Small intestine (tissue), 16 donors: ENCODE measurements at places on chromosomes 5 and 9. TPM values are rescaled to one million over a fixed set of nuclear protein-coding genes. Genes with fewer than 3 reads are reported as not detected.
A peak's percentile ranks its signal among the peaks of the same experiment; 100 is the strongest.

DNA sequence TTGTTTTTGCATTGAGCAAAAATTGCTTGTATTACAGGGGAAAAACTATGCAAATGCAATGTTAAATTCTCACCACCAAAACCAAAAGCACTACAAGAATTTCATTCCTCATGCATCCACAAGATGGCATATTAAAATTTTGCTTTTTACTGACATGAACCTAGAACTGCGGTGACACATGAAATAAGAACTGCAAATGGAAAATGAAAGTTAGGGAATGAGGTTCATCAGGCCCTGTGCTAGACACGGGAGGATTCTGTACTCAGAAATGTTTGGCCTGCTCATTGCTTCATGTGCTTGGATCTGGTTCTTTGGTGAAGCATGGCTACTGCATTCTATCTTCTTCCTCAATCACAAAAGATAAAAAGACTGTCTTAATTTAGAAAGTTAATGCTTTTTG lies 9.1 kb upstream of the RFK start:
- peak; percentile 82 for DNase-seq

DNA sequence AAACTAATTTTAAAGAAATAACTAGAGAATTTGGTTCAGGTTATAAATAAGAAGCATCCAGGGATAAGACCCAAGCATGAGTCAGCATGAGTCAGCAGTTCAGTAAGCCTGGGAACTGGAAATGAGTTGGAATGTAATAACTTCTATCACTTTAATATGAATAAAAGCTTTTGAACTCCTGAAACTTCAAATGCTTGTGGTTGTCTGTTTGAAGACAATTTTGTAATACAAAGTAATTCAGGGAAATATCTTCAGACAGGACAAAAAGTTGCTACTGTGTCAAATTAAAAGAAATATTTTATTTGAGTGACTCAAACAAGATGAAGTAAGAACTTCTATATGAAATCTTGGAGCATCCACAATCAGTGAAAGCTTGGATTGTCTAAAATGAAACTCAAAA lies 331.2 kb upstream of the DAB2 start:
- DNase-seq = no peak

Gene GBGT1
- polyA plus RNA-seq = 7.6 TPM

GRCh38 chr5:116455061-116455460 lies 119.6 kb downstream of the SEMA6A start:
- no peak for DNase-seq

DNA sequence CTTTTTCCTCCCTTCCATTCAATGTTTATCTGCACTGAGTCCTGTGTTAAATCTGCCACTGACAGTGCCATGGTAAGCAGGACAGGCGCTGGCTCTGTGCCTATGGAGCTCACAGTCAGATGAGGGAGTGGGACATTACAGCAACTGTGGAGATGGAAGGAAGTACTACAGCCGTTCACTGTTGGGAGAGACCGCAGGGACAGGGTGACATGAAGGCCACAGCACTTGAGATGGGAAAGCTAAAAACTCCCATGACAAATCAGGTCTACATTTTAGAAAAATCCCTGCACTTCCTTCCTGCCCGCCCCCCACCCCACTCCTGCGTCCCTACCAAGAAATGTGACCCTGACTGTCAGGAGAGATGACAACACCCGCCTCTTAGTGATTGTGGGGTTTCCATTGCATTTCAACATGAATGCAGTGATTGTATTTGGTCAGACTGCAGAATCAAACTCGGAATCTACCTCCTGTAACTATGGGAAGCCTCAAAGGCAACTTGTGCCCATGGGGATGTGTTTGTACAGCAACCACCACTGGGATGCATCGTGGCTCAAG lies 56.4 kb downstream of the GTF3C4 start:
- no peak for DNase-seq

DNA sequence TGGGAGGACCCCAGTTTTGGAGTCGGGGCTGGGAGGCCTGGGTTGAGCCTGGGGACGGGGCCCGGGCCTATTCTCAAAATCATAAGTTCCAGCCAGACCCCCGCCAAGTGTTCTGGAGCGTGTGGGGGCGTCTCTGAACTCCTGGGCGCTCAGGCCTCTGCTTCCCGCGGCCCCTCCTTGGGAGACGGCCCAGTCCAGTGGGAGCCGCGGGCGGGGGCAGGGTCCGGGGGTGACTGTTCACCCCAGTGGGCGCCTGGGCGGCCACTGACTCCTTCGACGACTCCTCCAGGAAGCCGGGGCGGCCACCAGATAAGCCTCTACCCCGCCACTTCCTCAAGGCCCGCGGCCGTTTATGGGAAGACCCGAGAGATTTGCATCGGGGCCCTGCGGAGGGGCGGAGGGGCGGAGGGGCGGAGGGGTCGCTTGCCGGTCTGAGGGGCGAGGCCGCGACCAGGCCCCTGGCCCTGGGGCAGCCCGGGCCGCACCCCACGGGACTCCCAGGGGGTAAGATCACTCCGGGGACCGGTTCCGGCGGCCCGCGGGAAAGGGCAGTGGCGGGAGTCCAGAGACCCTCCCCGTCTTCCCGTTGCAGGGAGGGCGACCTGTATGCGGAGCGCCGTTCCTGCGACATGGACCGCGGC lies 655 bp downstream of the TOR4A start:
- peak; percentile 62 for DNase-seq

- no peak for DNase-seq
Observed at GRCh38 chr5:96640696-96641095, 21.5 kb upstream of the CAST start.

Gene PHF24
- 0.39 TPM for polyA plus RNA-seq

DNA sequence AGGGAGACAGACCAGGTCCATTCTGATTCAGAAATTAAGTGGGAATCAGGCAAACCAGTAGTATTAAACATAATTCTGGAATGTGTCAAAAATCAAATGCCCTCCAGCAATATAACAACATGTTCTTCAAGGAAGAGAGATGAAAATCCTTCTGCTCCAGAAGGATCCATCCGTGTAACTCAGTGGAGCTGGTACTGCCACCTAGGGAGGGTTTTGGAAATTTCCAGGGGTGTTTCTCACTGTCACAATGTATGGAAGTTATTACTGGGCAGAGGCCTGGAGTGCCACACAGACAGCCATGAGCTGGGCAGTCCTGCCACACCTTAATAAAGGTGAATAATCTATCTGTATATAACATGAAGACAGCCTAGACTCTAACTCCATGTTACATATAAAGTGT lies 87.5 kb downstream of the TTLL11 start:
- DNase-seq = peak; percentile 33

DNA sequence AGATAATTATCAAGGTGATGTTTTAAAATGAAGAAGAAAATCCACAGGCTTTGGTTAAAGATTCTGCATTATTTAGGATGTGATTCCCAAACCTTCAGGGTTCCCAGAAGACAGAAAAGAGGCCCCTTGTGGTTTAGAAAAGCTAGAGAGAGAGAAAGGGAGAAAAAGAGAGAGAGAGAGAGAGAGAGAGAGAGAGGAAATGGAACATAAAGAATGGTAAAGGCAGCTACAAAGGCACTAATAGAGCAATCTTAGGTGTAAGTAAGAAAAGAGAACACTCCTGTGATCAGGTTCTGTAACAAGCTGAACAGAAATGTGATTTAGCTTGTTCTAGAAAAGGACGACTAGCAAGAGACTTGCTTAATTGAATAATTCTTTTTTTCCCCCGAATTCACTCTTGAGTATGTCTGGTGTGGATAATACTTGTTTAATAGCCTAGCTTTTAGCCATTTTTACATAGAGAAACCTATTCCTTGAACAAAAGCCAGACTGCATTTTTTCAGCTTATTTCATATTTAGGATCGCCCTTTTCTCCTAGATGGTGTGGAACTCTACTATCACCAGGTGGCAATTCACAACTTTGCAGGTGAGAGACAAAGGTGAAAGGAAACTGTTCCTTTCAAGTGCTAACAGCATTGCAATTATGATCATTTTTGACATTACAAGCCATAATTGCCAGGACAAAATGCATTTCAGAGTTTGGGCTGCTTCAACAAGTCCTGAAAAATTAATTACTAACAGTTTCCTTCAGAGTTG lies 57.6 kb upstream of the SH3GL2 start:
- DNase-seq = no peak
